CD4-positive, alpha-beta T cell treated with Interleukin-4 for 4 hours (primary cell): ENCODE measurements at places on chromosomes 2 and 18.

- no peak for DNase-seq
These were observed 430 bp downstream of the BIN1 start for GRCh38 chr2:127106457-127106990.

DNA sequence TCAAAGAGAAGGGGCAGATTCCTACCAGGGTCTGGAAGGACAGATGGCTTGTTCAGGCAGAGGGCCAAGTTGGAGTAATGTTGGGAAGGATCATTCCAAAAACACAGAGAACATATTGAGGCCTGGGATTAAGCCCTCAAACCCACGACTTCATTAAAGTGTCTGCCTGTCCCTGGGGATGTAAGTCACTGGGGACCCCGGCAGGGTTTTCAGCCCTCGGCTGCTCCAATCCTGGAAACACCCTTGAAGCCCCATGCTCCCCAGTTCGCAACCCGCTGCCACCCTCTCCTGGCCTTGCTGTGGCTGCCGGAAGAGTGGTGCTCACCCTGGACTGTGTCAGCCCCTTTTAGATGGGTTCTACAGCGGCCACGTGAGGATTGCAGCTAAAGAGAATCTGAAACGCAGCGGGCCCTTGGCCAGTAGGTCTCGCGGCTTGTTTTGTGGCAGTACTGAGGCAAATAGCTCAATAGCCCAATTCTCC is 79.9 kb downstream of the EPAS1 start:
- no peak for DNase-seq

- DNase-seq: no peak
These were observed 2.8 kb downstream of the PECR start for GRCh38 chr2:216078776-216079175.

DNA sequence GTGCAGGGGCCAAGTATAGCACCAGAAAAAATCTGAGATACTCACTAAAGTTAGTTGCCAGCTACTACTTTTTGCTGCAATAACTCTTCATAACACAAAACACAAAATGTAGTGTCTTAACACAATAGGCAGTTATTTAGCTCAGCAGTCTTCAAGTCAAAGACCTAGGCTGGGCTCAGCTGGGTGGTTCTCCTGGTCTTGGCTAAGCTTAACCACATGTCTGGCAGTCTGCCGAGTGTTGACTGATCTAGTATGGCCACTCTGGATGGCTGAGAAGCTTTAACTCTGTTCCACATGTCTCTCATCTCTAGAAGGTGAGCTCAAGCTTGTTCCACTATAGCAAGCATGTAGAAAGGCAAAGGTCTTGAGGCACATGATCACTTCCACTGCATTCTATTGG is 451.6 kb downstream of the SOX11 start:
- no peak for DNase-seq
